ENCODE measurements at places on chromosomes 11 and 22.

GRCh38 chr11:67006029-67006884 lies 16.7 kb upstream of the SYT12 start:
- H3K4me3 ChIP-seq = no peak overlapping the region
- DNase-seq = no peak
- peaks cover 7% of the 10 kb centered on the region for H3K27me3 ChIP-seq
- no peaks in the 10 kb centered on the region for H3K36me3 ChIP-seq
- no peak overlapping the region for H3K27ac ChIP-seq

DNA sequence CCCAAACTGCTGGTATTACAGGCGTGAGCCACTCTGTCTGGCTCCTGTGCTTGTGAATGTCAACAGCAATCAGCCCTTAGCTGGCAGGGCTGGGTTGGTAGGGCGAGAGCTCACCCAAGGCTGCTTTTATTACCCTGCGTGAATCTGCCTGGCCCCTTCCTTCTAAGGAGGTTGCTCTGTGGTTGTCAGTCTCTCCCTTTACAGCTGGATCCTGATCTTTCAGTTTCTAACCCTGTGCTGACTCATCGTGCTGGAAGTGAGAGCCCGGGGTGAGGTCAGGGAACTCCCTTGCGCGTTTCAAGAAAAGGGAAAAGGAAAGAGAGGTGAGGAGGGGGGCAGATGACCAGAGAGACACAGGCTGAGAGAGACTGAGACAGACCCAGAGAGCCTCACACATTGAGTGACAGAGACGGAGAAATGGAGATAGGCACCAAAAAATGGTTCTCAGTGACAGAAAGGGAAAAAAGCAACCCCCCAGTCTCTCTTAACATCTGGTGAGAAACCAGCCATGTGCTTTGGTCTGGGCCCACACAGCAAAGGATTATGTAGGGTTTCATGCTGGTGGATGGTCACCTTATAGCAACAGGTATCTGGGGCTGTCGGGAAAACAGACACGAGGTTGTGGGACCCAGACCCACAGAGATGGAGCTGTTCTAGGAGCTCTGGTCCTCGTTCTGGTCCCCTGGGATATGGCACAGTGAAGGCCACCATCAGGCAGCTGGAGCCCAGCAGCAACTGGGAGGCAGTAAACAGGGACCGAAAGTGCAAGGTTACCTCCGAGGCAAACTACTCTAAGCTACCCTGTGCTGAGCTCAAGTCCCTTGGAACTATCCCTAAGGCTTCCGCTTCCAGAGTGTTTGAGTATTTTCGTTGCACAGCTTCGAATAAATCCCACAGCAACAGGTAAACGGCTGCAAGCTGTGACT lies 2.5 kb downstream of the TCN2 start:
- H3K27me3 ChIP-seq = peaks cover 12% of the 10 kb centered on the region
- H3K4me1 ChIP-seq = peaks cover 15% of the 10 kb centered on the region
- H3K36me3 ChIP-seq = peaks cover 3% of the 10 kb centered on the region

GRCh38 chr22:49576241-49577141 lies 251.2 kb downstream of the BRD1 start:
- H3K4me3 ChIP-seq = no peak overlapping the region
- H3K36me3 ChIP-seq = no peaks in the 10 kb centered on the region
- DNase-seq = no peak
- H3K27ac ChIP-seq = peak overlapping the region; percentile 6

DNA sequence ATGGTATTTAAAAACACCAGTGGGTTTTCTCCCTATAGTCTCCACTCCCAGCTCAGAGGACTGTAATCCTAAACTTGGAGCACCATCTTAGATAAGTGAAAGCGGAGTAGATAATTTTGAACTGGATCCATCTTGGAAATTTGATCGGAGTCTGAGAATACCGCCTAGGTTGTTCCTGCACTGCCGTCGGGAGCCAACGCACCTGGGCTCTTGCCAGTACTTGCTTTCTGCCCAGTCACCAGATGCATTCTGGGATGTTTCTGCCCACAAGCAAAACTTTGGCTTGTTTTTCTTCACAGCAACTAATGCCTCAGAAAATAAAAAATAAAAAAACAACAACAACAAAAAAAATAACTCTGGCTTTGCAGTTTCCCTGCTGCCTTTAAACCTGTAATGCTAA lies 113.0 kb upstream of the MTMR2 start:
- no peak overlapping the region for H3K27ac ChIP-seq
- no peak overlapping the region for H3K4me3 ChIP-seq
- peaks cover 32% of the 10 kb centered on the region for H3K4me1 ChIP-seq

DNA sequence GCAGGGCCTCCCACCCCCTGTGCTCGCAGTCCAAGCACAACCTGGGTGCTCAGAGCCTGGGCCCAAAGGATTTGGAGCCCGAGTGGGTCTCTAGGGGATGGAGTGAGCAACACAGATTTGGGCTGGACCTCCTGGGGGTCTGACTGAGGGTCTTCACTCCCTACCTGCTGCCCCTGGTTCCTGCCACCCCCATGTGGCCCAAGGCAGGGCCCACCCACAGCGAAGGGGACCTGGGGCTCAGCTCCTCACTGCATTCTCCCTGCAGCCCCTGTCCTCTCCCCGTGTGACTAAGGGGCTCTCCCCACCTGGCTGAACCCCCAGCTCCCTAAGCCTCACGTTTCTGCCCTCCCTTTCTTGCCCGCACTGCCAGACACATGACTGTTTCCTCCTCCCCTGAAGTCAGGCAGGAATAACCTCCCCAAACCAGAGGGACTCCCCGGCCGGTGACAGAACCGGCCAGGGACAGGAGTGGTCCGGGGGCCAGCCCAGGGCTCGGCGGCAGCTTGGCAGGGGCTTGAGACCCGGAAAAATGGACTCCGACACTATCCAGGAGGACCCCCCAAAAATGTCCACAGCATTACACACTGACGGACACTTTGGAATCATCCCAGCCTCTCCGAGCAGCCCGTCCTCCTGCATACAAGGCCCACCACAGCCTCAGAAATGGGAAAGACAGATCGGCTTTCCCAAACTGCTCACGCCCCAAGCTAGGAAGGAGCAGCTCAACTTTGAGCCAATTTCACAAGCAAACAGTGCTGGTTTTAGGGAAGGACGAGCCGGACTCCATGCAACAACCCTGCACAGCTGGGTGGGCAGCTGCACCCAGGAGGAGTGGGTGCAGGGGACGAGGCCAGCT lies 57.8 kb downstream of the BRD1 start:
- no peak overlapping the region for H3K27ac ChIP-seq
- H3K4me1 ChIP-seq = peaks cover 7% of the 10 kb centered on the region
- H3K27me3 ChIP-seq = no peaks in the 10 kb centered on the region
- no peak for DNase-seq

DNA sequence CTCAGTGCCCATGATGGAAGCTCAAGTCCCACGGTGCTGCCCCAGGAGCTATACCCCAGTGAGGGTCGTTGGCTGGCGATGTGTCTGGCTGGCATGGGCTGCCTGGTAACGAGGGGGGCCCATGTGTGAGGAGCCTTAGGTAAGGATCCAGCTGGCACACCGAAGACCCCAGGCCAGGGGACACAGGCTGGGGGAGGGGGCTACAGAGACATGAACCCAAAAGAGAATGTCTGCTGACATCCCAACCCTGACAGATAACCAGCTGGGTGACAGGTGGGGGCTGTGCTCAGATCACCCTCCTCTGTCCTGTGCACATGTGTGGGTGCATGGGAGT lies 39.2 kb downstream of the RTN4R start:
- no peak for DNase-seq
- H3K27ac ChIP-seq = no peak overlapping the region
- H3K4me1 ChIP-seq = no peaks in the 10 kb centered on the region
- no peaks in the 10 kb centered on the region for H3K36me3 ChIP-seq
- no peak overlapping the region for H3K4me3 ChIP-seq
- H3K27me3 ChIP-seq = no peaks in the 10 kb centered on the region

- no peak overlapping the region for H3K4me3 ChIP-seq
- peaks cover 4% of the 10 kb centered on the region for H3K36me3 ChIP-seq
- peaks cover 12% of the 10 kb centered on the region for H3K27me3 ChIP-seq
- H3K27ac ChIP-seq = no peak overlapping the region
Measured at GRCh38 chr11:33214187-33214586, 43.0 kb upstream of the HIPK3 start.

DNA sequence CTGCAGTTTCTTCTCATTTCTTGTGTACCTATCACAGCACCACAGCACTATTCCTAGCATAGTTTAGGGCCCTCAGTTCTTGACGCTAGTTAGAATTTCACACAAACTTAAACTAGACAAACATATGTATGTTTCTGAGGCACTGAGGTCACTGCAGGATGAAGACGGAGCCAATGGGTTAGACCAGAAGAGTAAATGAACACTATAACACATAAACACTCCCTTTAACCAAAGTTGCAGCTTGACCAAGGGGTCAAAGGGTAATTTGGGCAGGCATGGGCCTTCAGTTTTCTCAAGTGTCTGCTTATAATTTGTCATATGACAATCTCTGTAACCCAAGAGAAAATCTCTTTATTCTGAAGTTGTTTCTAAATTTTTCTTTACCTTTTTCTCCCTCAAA lies 12.9 kb upstream of the HBE1 start:
- DNase-seq = no peak
- H3K4me3 ChIP-seq = no peak overlapping the region
- no peaks in the 10 kb centered on the region for H3K4me1 ChIP-seq
- no peaks in the 10 kb centered on the region for H3K36me3 ChIP-seq
- no peak overlapping the region for H3K27ac ChIP-seq

DNA sequence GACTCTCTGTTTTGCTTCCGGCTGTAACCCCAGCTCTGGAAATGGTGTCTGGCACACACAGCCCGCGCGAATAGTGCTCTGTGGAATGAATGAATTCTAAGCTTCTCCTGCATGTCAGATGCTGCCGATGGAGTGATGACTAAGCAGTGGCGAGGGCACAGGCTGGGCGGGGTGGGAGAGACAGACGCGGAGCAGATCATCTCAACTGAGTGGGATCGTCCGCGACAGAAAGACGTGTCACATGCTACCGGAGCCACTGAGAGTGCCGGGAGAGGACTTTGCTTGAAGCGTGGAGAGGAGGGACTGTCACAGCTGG lies 334.5 kb downstream of the CTTN start:
- peaks cover 3% of the 10 kb centered on the region for H3K4me1 ChIP-seq
- peaks cover 18% of the 10 kb centered on the region for H3K27me3 ChIP-seq
- no peak overlapping the region for H3K27ac ChIP-seq

GRCh38 chr11:75481922-75482606 lies 43.7 kb downstream of the GDPD5 start:
- no peak for DNase-seq
- no peaks in the 10 kb centered on the region for H3K27me3 ChIP-seq
- H3K36me3 ChIP-seq = peaks cover 2% of the 10 kb centered on the region
- H3K4me3 ChIP-seq = no peak overlapping the region
- H3K27ac ChIP-seq = peak overlapping the region; percentile 80

DNA sequence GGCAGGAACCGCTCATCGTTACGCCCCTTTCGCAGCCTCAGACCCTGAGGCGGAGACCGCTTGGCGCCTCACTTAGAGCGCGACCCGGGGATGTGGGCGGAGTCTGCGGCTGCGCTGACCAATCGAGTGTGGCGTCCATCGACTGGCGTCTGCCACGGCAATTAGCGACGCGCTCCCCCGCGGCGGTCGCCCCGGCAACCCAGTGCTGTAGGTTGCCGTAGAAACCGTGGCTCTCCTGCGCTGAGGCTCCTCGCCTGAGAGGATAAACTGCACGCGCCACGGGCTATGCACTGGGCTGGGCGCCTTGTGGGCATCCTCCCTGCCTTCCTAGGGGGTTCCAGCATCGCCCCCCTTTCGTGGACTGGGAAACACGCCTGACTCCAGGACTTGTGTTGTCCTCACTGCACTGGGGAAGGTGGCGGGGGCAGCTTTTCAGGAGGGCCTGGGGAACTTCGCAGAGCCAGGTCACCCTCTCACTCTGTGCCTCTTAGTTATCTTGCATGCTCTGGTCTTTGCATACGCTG lies 701 bp upstream of the P2RX6 start:
- no peaks in the 10 kb centered on the region for H3K36me3 ChIP-seq
- H3K4me3 ChIP-seq = peak overlapping the region; percentile 87
- no peaks in the 10 kb centered on the region for H3K27me3 ChIP-seq
- peak; percentile 70 for DNase-seq

DNA sequence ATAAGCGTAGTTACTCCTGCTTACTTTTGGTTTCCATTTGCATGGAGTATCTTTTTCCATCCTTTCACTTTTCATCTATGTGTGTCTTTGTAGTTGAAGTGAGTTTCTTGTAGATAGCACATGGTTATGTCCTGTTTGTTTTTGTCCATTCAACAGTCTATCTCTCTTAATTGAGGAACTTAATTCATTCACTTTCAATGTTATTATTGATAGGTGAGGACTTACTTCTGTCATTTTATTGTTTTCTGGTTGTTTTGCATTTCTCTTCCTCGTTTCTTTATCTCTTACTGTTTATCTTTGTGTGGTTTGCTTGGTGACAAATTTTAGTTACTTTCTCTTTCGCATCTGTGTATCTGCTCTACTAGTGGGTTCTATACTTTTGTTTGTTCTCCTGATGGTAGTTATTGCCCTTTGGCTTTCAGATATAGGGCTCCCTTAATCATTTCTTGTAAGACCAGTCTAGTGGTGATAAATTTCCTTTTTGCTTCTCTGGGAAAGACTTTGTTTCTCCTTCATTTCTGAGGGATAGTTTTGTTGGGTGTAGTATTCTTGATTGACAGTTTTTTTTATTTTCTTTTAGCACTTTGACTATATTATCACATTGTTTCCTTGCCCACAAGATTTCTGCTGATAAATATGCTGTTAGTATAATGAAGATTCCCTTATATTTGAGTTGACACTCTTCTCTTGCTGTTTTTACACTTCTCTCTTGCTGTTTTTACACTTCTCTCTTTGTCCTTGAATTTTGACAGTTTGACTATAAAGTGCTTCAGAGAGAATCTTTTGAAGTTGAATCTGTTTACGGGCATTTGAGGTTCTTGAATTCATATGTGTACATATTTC lies 9.0 kb upstream of the RAG1 start:
- H3K4me1 ChIP-seq = peaks cover 19% of the 10 kb centered on the region
- peaks cover under 1% of the 10 kb centered on the region for H3K27me3 ChIP-seq
- peak overlapping the region; percentile 63 for H3K4me3 ChIP-seq
- H3K36me3 ChIP-seq = no peaks in the 10 kb centered on the region

DNA sequence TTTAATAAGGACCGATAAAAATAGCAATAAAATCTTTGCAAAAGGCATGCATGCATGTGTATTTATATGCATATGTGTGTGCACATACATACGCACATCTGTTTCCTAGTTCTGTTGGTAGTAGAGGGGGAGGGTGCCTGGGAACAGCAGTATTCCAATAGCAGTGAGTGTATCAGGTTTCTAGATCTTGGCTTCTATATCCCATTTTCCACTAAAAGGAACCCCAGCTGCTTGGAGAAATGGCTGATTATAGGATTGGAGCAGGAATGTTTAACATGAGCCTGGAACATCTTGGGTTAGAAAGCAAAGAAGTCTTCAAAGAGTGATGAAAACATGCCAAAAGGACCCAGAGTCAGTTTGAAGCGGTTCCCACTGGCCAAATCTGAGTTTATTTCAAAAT lies 21.0 kb downstream of the TNRC6B start:
- H3K4me1 ChIP-seq = peaks cover 46% of the 10 kb centered on the region
- H3K27ac ChIP-seq = peak overlapping the region; percentile 39
- no peaks in the 10 kb centered on the region for H3K27me3 ChIP-seq
- H3K36me3 ChIP-seq = peaks cover 2% of the 10 kb centered on the region

- peaks cover 5% of the 10 kb centered on the region for H3K4me1 ChIP-seq
- H3K36me3 ChIP-seq = no peaks in the 10 kb centered on the region
- no peak for DNase-seq
- H3K4me3 ChIP-seq = no peak overlapping the region
- H3K27me3 ChIP-seq = no peaks in the 10 kb centered on the region
Measured at GRCh38 chr11:63443714-63444113, 47.3 kb downstream of the PLAAT5 start.

GRCh38 chr11:31529189-31529588 lies 19.6 kb downstream of the ELP4 start:
- H3K36me3 ChIP-seq = peaks cover 8% of the 10 kb centered on the region
- no peaks in the 10 kb centered on the region for H3K27me3 ChIP-seq
- H3K27ac ChIP-seq = no peak overlapping the region

GRCh38 chr11:93323747-93324146 lies 6.8 kb upstream of the DEUP1 start:
- H3K4me3 ChIP-seq = no peak overlapping the region
- H3K36me3 ChIP-seq = no peaks in the 10 kb centered on the region
- no peak for DNase-seq
- no peaks in the 10 kb centered on the region for H3K4me1 ChIP-seq
- H3K27ac ChIP-seq = no peak overlapping the region
- H3K27me3 ChIP-seq = peaks cover 8% of the 10 kb centered on the region

Measured in T-helper 17 cell (primary cell).